ENCODE measurements at places on chromosomes 1 and 21.

- DNase-seq: no peak
These were observed 18.3 kb downstream of the SUCO start for GRCh38 chr1:172551279-172551678.

DNA sequence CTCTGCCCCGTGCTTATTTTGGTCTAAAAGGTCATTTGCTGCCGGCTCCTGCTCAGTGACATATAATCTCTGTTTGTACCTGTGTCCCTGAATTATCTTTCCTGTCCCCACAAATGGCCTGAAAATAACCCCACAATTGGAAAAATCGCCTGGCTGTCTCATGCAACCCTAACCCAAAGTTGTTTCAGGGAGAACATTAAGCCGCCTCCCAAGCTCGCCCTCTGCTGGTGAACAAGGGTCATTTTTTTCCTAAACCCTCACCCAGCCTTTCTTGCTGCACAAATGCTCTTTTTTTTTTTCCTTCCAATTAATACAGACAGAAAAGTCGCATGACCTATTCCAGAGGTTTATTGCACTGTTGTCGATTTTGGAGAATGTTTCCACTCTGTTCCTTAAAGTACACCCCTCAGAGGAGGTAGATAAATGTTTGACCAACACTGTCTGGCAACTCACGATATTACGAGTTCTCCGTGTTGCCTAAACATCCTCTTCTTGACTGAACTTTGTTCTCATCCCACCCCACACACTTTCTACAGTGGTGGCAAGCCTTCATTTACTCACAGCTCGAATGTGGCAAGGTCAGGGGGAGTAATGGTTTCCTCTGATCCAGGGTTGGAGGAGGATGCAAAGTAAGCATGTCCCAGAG is 148.7 kb downstream of the ZZZ3 start:
- peak; percentile 27 for DNase-seq

DNA sequence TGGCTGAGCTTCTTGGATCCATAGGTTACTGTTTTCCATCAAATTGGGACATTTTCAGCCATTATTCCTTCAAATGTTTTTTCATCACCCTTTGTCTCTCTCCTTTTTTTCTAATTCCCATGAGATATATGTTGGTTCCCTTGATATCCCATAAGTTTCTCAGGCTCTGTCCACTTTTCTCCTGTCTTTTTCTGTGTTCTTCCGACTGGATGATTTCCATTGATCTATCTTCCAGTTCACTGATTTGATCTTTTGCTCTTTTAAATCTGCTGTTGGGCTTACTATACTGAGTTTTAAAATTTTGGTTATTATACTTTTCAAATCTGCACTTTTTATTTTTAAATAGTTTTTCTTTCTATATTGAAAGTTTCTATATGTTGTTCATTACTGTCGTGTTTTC is 18.2 kb downstream of the PRKACB start:
- DNase-seq: no peak

DNA sequence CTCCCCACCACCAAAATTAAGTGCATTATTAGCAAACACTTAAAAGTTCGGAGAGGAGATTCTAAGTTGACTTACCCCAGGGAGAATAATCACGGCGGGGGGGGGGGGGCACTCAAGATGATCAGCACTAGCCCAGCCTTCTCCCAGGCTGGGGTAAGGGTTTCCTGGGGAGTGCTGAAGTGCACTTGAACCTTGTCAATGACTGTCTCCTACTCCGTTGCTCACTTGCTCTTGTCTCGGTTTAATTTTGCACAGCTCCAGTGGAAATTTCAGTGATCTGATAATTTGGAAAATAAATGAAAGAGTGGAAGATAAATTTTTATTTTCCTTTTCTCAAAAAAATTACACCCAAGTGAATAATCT is 59.2 kb downstream of the PBX1 start:
- peak; percentile 12 for DNase-seq

- DNase-seq: no peak
These were observed 29.8 kb downstream of the RCSD1 start for GRCh38 chr1:167659881-167660280.

- DNase-seq: no peak
These were observed 31.6 kb upstream of the KIF1B start for GRCh38 chr1:10178597-10179405.

GRCh38 chr21:45098867-45099266 is 24.5 kb downstream of the ADARB1 start:
- DNase-seq: no peak

GRCh38 chr1:170146720-170147263 is 1.0 kb downstream of the NTMT2 start:
- DNase-seq: no peak

DNA sequence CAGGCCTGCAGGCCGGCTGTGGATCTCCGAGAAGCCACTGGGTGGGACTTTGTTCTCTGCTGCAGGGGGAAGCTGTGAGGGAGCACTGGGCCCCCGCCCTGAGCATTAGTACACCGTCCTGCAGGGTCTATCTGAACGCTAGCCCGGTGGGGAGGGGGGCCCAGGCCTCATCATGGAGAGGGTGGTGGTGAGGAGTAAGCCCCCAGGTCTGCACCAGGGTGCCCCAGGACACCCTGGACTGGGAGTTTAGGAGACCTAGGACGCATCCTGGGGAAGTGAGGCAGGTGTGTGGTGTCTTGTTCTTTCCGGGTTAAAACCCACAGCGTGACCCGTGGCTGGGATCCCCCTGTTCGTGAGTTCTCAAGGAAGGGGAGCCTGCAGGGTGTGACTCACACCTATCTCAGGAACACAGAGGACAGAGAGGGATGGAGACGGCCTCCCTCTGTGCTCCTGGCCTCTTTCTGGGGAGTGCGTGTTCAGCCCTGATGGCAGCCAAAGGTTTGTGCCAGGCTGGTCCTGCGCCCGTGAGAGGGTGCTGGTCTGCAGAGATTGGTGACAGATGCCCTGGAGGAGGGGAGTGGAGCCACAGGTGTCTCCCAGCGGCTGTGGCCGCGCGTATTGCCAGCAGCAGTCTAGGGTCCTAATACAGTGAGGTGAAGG is 44.8 kb downstream of the AGPAT3 start:
- no peak for DNase-seq

DNA sequence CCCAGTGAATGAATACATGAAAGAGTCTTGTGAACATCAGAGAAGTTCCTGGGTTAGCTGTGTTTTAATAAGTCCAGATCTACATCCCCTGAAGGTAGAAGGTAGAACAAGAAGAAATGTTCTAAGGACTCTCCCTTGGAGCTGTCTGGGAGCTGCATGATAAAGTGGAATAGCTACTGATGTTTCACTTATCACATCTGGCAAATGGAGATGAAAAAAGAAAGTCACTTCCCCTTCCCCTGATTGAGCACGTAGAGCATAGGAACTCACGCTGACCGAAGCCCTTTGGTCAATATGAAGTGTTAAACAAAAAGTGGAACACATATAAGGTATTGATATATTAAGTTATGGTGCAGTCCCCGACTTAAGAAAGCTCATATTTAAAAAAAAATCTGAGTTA is 53.2 kb upstream of the PARP1 start:
- no peak for DNase-seq

- no peak for DNase-seq
These were observed 21.3 kb downstream of the RAB3B start for GRCh38 chr1:51969038-51969705.

- DNase-seq: no peak
These were observed 91.6 kb downstream of the CD247 start for GRCh38 chr1:167426716-167427115.

- DNase-seq: no peak
These were observed 758 bp upstream of the CNTN2 start for GRCh38 chr1:205041998-205042910.

DNA sequence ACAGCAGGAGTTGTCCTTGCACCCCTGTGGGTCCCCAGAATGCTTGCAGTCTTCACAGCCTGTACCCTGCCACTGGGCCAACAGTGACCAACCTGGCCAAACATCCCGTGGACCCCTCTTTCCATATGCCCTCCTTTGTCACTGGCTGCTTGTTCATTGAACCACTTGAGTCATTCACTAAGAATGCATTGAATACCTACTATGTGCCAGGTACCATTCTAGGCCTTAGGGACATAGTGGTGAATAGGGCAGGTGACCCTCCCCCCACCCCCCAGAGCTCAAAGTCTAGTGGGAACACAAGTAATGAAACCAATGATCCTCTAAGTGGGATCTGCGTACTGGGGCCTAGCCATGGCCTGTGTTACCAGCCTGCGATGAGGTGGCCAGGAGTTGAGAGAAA is 28.2 kb downstream of the PIGP start:
- no peak for DNase-seq

- no peak for DNase-seq
These were observed 23.7 kb upstream of the CLIC4 start for GRCh38 chr1:24721533-24721932.

- peak; percentile 86 for DNase-seq
These were observed 5.0 kb upstream of the COA7 start for GRCh38 chr1:52702886-52703787.

GRCh38 chr1:11339346-11340232 is 66.6 kb downstream of the UBIAD1 start:
- DNase-seq: peak; percentile 90

- DNase-seq: no peak
These were observed 122.2 kb downstream of the NAV1 start for GRCh38 chr1:201660931-201661822.

GRCh38 chr1:38789498-38790169 is 69.9 kb downstream of the RRAGC start:
- peak; percentile 68 for DNase-seq

DNA sequence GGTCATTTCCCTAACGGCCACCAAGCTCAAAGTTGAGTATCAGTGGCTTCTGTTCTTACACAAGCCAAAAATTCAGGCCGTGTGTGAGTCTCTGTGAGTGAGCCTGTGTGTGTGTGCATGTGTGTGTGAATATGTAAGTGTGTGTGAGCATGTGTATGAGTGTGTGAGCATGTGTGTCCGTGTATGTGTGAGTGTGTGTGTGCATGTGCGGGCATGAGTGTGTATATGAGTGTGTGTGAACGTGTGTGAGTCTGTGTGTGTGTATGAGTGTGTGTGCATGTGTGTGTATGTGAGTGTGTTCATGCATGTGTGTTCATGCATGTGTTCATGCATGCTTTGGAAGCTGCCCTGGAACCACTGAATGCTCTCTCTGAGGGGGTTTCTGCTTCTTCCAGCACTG is 105.7 kb downstream of the AJAP1 start:
- DNase-seq: no peak

GRCh38 chr1:82689217-82689616 is 888.5 kb downstream of the ADGRL2 start:
- no peak for DNase-seq

- DNase-seq: no peak
These were observed 33.2 kb upstream of the MAGOH start for GRCh38 chr1:53271446-53272090.

- no peak for DNase-seq
These were observed 2.0 kb downstream of the COL24A1 start for GRCh38 chr1:86154571-86155050.

- DNase-seq: peak; percentile 88
These were observed 3.4 kb upstream of the CASQ2 start for GRCh38 chr1:115771847-115772457.

- DNase-seq: no peak
These were observed 8.1 kb downstream of the CACNA1S start for GRCh38 chr1:201104141-201104540.

GRCh38 chr1:199778324-199778955 is 249.1 kb upstream of the NR5A2 start:
- DNase-seq: no peak

DNA sequence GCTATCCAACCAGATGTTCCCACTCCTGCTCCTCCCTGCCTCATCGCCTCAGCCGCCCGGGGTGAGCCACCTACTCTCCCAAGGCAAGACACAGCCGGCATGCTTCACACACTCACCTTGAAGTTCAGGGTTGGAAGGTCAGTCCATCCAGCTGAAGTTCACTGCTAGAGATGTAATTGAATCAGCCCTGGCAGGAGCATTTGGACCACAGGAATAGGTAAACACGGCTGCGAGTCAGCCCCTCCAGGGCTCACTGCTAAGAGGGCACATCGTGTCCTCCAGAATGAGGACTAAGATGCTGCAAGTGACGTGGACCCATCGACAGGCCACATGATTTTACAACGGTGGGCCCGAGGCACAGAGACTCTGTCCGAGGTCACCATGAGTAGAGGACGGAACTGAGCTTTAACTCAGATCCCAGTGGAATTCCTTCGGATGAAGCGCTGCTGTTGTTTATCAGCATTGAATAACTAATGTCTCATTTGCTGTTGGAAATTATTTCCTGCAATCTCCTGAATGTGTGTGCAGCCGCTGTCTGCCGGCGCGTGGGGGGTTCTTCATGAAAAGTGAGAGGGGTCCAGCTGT is 41.9 kb downstream of the RSPH1 start:
- no peak for DNase-seq

DNA sequence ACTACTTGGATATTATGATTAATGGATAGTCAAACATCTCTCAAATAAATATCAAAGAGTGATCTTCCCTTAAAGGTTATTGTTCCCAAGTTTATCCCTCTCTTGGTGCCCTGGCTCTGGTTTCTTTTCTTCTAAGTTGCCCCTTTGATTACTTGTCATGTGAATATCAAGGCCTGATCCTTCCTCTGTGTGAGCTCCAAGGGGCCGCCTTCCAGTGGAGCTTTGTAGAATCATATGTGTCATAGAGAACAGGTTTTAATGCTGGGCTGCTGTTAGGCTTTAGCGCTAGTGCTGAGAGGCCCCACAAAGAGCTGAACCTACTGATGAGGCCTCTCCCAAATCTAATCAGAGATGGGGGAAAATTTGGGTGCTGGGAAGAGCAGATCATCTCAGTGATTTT is 25.5 kb downstream of the UCK2 start:
- DNase-seq: no peak

DNA sequence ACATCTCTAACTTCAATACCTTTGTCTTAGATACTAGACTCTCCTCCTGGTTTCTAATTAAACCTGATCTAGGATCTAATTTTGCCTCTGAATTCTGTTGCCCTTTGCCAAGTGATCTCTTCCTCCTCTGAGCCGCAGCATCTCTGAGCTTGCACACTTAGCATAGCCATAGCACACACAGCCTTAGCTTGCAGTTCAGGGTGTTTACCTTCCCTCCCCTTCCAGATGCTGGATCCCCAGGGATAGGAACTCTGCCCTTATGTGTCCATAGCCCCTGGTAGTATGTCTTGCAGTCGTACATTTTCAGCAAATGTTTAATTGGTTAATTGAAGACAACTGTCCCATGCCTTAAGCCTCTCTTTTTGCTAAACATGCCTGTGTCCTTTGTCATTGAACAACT is 30.3 kb downstream of the SELL start:
- no peak for DNase-seq

GRCh38 chr1:230268371-230269170 is 157.6 kb downstream of the PGBD5 start:
- no peak for DNase-seq

DNA sequence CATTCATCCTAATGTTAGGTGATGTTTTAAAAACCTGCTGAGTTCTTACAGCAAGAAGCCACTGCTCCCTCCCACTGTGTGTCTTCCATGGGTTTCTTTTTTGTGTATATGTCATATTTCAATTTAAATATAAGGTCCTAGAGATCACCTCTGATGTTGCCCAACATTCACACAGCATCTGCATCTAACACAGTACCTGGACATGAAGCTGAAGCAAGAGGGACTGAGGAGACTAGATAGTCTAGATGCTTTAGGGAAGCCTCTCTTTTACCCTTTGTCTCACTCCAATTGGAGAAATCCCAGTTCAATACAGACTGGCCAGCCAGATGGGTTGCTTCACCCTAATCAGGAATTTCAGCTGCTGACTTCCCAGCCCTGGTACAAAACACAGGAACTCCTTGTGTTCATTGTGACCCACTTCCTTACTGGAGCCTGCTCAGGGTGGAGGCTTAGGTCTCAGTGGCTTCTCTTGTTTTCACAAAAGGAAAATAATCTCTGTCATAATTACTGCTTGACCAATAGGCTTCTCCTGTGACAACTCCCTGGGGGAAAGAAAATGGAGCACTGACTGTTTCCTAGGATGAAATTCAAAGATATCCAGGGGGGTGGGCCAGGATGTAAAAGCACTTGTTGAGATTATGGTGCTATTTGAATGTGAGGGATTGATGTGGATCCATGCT is 17.3 kb downstream of the BTG2 start:
- no peak for DNase-seq
